ENCODE measurements at places on chromosomes 3 and 15. TPM values are rescaled to one million over a fixed set of nuclear protein-coding genes. Genes with fewer than 3 reads are reported as not detected.

GNAT1 gene
- not detected for total RNA-seq

MYL3 gene
- total RNA-seq = not detected

GRCh38 chr3:130093741-130094391, 12.2 kb downstream of the ALG1L2 start:
- DNase-seq = no peak
- no peaks in the 10 kb centered on the region for H3K4me1 ChIP-seq
- no peaks in the 10 kb centered on the region for H3K27me3 ChIP-seq
- H3K36me3 ChIP-seq = no peaks in the 10 kb centered on the region

- H3K4me1 ChIP-seq = peaks cover 46% of the 10 kb centered on the region
- no peaks in the 10 kb centered on the region for H3K27me3 ChIP-seq
- H3K27ac ChIP-seq = peak overlapping the region; percentile 96
- DNase-seq = peak; percentile 98
- H3K36me3 ChIP-seq = no peaks in the 10 kb centered on the region
Observed at GRCh38 chr15:69305204-69305931, 6.7 kb downstream of the PAQR5 start.

Data from MCF 10A (cell line).